NCI-H1092 treated with DMSO at 0.1 percent for 48 hours (cell line): ENCODE measurements at places on chromosomes 1 and 21.

DNA sequence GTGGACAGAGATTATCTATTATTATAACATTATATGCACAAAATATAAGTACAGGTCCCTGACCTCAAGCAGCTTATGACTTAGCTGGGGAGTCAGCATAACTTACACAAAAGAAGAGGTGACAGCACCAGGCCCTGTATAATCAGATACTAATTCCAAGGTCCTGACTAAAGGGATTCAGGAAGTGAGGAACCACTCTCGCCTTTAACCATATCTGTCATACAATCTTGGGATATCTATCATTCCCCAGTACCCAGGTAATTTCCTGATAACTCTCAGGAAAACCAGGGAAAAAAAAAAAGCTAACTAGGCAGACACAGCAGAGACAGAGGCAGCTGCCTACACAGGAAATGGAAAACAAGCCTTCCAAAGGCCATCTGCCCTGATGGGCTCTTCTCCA is 78.5 kb upstream of the CAMK1G start:
- no peak for DNase-seq

- DNase-seq, result no peak
Observed at GRCh38 chr21:33643658-33644311, 1.5 kb downstream of the ITSN1 start.

- DNase-seq, result no peak
Observed at GRCh38 chr1:76408303-76408702, 333.8 kb downstream of the ST6GALNAC3 start.

GRCh38 chr1:23646091-23646490 is 45.5 kb upstream of the RPL11 start:
- DNase-seq, result no peak

GRCh38 chr1:7003676-7004075 is 218.4 kb downstream of the CAMTA1 start:
- DNase-seq, result no peak

GRCh38 chr1:207463571-207463970 is 9.4 kb downstream of the CR2 start:
- no peak for DNase-seq

DNA sequence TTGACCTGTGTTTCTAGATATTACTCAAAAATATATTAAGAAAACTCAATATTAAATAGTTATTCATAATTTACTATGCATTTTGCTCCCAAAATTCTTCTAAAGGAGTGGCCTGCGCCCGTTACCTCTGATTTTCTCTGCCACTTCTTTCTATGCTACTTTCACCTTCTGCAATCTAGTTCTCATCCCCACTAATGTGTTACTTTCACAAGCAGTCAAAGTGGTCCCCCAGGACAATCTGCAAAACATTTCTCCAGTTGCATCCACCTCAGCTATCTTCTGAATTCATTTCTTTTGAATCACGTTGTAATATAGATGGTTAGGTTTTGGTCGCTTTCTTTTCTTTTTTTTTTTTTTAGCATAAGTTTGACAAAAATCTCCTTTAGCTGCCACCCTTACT is 13.4 kb downstream of the INSL5 start:
- DNase-seq, result no peak

DNA sequence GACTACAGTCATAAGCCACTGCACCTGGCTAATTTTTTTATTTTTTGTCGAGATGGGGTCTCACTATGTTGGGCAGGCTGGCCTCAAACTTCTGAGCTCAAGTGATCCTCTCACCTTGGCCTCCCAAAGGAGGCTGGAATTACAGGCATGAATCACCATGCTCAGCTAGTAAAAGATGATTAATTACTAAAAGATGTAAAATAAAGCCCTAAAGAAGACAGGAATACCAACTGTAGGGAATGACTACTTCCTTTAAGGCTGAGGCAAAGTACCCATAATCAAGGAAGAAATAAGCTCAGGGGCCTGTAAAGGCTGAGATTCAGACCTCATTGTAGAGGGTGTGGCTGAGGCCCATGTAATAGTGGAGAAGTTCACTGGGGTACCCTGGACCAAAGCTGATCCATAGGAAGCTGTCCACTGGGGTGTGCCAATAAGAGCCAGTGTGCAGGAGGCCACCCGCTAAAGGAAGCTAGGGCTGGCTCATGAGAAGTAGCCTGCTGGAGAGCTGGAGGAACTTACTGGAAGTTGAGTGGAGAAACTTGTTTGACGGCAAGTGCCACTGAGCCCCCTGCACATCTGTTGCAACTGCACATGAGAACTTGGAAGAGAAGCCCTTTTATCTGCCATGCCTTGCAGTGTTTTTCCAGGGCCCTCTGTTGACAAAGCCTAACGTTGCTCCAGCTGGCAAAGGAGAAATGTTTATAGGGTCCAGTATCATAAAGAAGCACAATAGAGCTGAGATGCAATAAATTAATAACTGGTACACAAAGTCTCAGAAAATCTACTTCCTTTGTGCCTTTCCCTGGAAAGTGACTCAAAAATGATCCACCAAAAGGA is 17.8 kb upstream of the SERTAD4 start:
- DNase-seq, result no peak

- DNase-seq, result no peak
Observed at GRCh38 chr21:41465176-41465781, 39.2 kb downstream of the MX1 start.

DNA sequence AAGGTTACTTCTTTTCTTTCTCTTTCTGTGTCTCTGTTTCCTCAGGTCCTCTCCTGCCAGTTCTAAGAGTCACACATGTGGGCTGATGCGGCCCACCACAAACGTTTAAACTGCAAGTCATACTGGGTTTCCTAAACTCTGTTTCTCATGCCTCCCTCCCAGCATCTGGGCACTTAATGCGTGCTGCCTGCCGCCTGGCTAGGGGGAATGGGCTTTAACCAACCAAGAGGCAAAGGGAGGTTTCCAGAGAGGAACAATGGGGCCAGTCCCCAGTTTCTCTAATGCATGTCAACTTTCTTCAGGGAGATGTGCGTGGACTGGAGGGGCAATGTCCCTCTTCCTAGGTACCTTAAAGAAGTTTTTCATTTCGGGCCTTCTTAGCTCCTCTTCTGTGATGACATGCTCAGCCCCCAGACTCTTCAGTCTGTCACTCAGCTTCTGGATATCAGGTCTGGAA is 19.9 kb upstream of the SRSF4 start:
- no peak for DNase-seq

GRCh38 chr1:6260961-6261614 is at the start of gene GPR153:
Gene GPR153 (minus strand): TSS chr1:6261098. CDS start chr1:6254905, 6,193 bp downstream.
- DNase-seq, result no peak

DNA sequence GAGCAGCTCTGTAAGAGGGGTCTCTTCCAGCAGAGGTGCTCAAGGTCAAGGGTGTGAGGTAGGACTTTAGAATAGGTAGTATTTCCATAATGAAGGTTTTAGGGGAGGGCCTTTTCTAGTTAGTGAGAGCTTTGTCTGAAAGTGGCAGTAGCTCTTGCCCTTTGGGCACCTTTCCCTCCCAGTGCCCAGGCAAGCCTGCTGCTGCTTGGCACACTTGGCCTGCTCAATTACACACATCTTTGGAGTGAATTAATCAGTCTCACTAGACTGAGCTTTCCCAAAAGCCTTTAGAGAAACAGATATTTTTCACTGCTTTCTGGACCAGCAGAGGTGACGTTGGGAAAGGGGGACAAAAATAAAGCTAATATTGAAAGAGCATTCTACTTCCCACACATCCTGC is 48.0 kb downstream of the MAB21L3 start:
- no peak for DNase-seq
